ENCODE measurements at places on chromosomes 7 and 10.

GRCh38 chr7:91420606-91421005 lies 156.4 kb downstream of the FZD1 start:
- DNase-seq = no peak

DNA sequence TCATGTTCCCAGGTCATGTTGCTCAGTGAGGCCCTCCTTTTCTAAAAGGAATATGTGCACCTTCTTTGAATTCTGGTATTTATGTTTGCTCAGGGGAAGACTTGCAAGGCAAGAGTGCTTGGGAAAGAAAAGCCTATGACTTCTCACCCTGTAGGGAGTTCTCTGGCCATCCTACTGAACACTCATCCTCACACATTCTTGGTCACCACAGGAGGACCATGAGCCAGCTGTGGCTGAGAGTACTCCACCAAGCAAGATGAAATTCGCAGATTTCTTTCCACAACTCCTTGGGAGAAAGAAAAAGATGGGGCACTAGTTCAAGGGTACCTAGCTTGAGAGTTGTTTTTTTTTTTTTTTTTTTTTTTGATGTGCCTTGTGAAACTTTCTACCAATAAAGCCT lies 179.6 kb downstream of the FZD1 start:
- DNase-seq = no peak

DNA sequence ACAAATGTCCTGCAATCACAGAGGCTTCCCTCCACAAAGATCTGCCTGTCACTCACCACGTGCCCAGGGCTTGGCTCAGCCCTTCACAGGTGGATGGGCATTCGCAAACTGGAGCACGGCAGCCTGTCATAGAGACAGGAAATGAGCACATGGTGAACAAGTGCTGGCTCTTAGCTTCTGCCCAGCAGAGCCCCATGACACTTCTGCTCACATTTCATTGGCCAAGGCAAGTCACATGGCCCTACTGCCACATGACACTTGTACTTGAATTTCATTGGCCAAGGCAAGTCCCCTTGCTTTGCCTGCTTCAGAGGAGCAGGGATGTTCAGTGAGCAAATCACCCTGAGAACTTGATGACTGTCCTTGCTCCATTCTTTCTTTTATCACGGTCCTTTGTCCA lies 110.8 kb upstream of the PPP2R2D start:
- no peak for DNase-seq

GRCh38 chr7:22564511-22565045 lies 64.6 kb upstream of the STEAP1B start:
- DNase-seq = peak; percentile 88

DNA sequence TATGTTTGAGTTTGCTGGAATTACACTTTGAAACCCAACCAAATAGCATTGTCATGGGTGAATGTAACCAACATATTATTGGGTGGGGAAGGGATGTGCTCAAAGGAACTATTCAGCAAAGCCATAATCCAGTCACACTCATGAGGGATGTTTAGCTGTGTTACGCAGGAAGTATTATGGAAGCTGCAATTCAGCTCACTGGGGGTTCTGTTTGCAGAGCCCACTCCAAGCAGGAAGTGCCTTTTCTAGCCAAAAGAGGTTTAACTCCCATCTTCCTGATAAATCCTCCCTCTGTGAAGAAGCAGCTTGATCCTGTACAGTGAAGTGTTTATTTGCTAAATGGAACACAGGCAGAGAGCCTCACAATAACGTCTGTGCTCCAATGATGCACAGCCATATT lies 172.5 kb downstream of the GLI3 start:
- DNase-seq = no peak

DNA sequence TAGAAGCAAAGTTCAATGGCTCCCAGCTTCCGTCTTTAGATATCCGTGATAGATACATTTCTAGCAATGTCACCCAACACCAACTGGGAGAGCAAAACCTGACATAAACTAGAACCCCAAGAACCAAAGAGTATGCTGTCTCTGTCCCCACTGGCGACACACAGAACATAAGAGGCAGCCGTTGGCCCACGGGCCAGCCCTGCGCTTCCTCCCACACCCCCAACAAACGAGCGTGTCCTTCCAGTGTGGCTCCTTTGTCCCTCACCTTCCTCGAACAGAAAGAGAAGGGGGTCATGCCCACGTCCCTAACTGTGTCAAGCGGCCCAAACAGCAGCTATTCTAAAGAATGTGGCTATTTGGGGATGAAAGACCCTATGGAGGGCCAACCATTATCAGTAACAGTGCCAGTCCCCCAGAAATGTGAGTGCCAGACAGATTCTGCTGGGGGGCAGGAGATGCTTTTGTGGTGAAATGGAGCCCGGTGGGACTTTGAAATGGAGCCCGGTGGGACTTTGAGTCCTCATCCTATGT lies 171.9 kb downstream of the USP6NL start:
- DNase-seq = no peak

DNA sequence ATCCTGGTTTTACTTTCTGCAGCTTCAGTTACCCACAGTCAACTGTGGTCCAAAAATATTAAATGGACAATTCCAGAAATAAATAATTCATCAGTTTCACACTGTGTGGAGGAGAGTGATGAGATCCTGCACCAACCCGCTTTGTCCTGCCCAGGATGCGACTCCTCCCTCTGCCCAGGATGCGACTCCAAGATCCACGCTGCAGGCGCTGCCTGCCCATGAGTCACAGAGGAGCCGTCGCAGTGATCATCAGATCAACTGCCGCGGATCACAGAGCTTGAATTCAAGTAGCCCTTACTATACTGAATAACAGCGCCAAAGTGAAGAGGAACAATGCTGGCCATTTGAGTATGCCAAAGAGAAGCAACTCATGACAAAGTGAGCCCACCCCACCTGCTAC lies 61.5 kb downstream of the GRB10 start:
- no peak for DNase-seq

- DNase-seq = no peak
Measured at GRCh38 chr7:68401313-68401712, 1197.0 kb upstream of the AUTS2 start.

DNA sequence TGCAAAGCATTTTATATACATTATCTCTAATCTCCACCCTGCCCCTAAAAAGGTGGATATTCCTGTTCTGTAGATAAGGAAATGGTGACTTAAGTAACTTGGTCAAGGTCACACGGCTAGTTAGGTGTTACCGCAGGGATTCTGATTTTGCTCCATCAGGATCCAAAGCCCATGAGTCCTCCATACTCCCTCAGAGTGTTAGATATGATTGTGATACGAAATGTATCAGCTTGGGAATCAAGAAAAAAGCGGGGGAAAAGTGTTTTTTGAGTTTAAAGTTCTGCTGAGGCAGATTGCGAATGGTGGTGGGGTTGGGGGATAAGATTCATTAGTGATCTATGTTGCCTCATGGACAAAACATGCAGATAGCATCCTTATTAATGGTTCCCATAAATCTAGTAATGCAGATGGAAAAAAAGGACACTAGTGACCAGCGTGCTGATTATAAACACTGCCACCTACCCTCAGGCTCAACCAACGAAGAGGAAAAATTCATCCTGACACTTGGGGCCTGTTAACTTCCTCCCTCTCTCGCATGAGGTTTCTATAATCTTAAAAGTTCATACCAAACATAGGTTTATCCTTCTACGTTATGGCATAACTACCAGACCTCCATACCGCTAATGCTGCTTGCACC lies 2.3 kb downstream of the ICA1 start:
- no peak for DNase-seq

DNA sequence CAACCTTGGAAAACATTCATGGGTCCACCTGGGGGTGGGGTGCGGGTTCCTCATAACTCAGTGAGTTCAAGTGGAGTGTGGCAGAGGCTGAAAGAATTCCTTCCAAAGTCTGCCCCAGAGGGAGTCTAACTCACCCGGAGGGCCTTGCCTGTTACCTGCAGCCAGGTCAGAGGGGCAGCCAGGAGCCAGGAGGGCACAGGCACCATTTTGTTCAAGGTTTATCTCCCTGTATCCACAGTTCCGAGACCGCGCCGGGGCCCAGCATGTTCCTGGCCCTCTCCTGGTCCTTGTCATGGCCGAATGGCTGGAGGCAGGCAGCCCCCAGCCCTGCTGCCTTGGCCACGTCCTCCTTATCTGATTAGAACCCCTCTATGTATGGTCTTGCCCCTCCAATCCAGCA lies 11.4 kb upstream of the DOCK1 start:
- DNase-seq = no peak

GRCh38 chr7:99365318-99366141 lies 9.0 kb upstream of the ARPC1B start:
- no peak for DNase-seq
